Stimulated activated CD4-positive, alpha-beta T cell treated with anti-CD3 and anti-CD28 coated beads, Interleukin-1b, Interleukin-23, amount 100 ng/mL, for 24 hours (primary cell): ENCODE measurements at places on chromosomes 16 and 17.

DNA sequence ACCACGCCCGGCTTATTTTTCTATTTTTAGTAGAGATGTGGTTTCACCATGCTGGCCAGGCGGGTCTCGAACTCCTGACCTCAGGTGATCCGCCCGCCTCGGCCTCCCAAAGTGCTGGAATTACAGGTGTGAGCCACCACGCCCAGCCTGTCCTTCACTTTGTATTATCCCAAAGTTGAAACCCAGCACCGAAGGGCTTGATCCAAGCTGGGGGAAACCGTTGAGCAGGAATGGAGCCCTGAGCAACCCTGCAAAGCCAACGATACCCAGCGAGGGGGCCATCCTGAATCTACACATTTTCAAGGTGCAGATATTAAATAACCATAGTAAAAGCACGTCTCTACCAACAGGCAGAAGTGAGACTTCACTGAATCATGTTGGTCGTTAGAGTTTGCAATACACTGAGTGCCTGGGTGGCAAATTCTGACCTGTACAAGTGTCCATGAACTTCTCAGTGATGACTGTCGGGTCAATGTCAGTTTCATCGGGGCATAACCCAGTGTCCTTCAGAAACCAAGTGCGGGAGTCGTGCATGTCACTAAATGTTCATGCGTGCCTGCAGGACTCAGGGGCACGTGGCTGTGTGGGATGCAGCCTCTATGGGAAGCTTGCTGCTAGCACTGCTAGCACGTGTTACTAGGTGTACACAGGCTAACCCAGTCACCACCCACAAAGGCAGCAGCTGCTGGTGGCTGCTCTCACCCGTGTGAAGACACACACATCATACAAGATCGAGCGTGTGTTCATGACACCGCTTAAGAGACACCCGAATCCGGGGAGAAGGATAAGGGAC is 10.5 kb upstream of the RBFOX3 start:
- DNase-seq = no peak

- DNase-seq = peak; percentile 36
These were observed 2.5 kb downstream of the CORO1A start for GRCh38 chr16:30185683-30186421.

GRCh38 chr17:21077281-21077680 is 34.5 kb upstream of the USP22 start:
- no peak for DNase-seq

GRCh38 chr16:73756289-73757178 is 540.1 kb upstream of the PSMD7 start:
- no peak for DNase-seq

- no peak for DNase-seq
These were observed 132.8 kb downstream of the SEC14L1 start for GRCh38 chr17:77273397-77274085.

- no peak for DNase-seq
These were observed 18.0 kb downstream of the HDAC5 start for GRCh38 chr17:44105483-44105882.

DNA sequence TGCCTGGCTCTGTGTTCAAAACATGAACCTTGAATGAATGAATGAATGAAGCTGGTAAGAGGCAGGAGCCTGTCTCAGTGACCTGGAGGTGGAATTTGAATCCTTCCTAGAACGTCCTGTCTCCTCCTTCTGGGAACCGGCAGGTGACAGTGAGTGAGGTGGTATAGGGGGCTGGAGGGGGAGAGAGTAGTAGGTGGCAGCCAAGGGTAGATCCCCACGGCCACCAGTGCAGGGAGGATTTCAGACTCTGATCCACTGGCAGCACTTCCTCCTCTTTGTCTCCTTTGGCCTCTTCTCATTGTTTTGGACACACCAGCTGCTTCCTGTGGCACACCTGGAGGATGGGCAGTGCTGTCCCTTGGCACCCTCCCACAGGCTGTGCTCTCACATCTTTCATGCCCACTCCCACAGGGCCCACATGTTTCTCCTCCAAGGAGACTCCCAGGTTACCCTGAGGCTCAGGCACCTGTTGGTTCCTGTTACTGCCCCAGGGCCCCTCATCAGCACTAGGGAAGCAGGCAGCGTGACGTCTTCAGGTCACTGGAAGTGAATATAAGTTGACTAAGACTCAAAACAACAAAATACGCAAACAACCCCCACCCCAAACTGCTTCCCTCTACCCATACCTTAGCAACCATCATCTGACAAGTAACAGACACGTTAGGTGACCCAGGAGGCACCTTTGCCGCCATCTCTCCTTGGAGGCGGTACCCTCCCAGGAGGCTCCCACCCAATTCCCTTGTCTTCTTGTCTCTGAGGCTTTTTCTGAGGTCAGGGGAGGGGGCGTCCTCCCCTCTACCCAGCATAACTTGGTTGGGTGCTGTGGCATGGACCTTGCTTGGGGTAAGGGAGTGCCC is 84.6 kb downstream of the N4BP1 start:
- DNase-seq = no peak

DNA sequence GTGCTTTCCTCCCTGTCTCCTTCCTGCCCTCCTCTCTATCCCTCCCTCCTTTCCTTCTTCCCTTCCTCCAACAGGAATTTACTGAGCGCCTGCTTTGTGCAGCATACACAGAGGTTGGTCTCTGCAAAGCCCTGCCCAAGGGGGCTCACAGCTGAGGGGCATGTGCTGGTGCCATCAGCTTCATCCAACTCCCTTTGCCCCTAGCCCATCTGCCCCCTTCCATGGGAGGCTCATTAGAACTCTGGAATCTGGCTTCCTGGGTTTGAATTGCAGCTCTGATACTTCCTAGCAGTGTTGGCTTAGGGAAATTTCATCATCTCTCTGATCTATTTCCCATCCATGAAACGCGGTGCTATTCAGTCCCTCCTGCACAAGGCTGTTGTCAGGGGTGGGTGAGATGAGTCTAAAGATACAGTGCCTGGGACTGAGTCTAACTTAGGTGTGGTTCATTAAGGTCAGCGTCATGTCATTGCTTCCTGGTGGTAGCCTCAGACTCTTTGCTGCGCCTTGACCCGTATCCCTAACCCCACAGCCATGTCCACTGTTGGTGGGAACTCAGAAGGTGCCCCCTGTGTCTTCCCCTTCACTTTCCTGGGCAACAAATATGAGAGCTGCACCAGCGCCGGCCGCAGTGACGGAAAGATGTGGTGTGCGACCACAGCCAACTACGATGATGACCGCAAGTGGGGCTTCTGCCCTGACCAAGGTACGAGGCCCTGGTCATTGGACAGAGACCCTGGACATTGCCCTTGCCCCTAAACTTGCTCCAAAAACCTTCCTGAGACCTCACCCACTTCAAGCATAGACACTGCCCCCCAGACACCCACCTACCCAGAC is 10.3 kb downstream of the MMP2 start:
- no peak for DNase-seq

GRCh38 chr16:88809068-88809675 is 2.6 kb downstream of the APRT start:
- no peak for DNase-seq

DNA sequence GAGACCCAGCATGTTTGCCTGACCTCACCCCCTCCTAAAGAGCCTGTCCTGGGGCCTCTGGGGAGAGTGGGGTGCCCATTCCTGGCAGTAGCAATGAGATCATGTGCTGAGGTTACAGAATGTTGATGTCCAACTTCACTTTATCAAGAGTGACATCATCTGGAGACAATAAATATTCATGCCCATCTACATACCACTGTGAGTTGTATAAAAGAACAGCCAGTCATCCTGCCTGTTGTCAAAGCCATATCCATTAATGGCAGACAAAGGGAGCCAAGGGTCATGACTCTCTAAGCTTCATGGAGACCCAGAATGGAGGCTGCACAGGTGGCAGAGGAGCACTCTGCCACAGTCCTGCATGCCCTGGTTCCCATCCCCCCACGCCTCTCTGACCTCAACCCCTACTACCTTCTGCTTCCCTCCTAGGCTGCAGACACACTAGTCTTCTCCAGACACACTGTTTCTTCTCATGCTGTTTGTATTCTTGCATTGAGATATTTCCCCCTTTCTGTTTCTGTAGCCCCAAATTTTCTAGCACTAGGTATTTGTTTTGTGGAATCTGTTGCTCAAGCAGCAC is 27.1 kb downstream of the SHISA6 start:
- no peak for DNase-seq
